ENCODE measurements at places on chromosomes 6 and 20.
A peak's percentile ranks its signal among the peaks of the same experiment; 100 is the strongest.

DNA sequence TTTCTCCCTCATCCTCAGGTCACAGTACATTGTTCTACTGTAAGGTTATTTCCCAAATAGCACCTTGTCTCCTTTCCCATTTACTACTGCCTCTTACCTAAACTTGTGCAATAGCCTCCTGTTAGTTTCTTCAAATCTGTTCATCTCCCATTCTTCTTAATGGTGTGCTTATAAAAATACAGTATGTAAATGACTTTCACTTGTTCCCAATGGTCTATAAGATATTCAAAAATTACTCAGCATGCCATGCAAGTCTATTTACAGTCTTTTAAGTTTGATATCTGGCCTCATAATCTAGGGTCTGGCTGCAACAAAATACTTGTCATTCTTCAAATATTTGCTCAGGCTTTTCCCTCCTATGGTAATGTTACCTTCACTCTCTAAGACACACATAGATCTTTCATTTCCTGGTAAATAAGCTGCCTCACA is 31.5 kb upstream of the RHAG start:
- DNase-seq: no peak

DNA sequence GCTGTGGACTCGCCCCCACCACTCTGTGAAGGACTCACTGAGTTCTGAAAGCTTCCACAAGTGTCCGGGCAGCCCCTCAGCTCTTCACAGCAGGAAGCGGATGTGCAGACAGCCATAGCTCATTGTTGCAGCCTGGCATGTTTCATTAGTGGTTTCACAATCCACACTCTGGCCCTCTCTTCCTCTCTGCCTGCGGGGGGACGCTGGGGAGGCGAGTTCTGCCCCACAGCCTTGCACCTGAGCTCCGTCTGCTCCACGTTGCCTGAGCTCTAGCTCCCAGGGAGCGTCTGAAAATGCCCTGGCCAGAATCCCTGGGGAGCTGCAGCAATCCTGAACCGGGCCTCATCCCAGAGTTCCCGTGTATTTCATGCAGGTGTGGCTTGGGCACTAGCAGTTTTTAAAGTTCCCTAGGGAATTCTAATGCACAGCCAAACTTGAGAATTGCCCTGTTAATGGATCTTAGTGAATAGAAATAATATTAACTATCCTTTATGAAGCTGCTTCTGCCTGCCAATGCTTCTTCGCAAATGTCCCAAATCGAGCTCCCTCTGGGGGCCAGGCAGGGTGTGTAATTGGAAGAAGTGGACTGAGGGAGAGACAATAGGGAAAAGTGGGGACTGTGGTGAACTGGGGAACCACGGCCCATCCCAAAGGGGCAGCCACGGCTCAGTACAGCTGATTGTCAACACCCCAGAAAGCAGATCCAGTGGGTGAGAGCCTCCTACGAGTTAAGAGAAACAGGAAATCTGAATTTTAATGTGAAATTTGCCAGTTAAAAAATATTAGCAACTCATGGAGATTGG is 51.5 kb downstream of the CTCFL start:
- peak; percentile 32 for DNase-seq

DNA sequence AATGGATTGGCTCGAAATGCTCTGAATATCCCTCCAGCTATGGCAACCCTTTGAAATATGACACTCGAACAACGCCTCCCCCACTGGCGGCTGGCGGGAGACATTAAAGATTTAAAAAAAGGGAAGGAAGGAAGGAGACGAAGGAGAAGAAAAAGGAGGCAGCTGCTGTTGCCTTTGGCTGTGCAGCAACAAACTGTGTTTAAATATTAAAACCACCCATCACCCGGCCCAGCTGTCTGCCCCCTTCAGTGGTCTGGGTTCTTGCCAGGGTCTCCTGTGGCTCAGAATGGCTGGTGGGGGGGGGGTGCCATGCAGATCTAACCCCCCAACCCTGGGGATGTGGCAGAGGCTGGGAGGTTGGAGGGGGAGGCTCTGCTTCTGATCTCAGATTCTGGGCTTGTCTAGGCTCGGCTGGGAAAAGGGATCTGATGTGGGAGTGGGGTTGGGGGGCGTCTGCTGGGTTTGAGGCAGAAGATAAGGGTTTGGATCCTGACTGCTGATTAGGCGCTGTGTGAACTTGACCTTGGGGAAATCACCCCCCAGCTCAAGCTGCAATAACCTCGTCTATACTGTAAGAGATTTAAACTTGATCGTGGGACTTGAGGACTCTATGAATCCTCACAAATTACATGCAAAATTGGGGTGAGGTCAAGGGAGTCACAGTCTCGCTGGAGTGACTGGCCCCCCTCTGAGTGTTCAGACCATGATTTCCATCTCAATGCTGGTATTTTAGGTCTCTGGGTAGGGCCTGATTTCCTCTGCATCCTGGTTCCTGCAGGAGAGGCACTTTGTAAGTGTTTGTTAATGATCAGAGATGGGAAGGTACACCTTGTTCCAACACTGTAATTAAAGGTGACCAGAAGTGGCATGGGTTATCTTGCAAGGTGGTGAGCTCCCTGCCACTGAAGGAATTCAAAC is 40.3 kb upstream of the BLCAP start:
- peak; percentile 63 for DNase-seq

- no peak for DNase-seq
Measured at GRCh38 chr6:119255492-119255891, 94.1 kb downstream of the MAN1A1 start.

- DNase-seq: no peak
Measured at GRCh38 chr6:158047563-158048323, 66.1 kb downstream of the SYNJ2 start.

DNA sequence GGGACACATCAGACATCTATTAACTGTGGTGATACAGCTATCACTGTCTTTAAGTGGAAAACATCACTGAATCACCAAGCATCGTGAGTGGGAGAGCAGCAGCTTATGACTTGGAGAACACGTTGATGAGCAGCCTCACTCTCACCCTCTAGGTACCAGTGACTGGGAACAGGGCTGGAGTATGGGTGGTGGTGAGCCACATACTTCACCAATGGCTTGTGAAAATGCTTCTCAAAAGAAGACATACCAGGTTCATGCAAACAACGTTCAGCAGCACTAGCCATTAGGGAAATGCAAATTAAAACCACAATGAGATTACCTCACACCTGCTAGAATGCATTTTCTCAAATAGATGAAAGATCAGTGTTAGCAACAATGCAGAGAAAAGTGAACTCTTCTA is 25.3 kb downstream of the SNX5 start:
- DNase-seq: no peak

- DNase-seq: no peak
Measured at GRCh38 chr6:117007659-117008058, 130.6 kb downstream of the RFX6 start.

DNA sequence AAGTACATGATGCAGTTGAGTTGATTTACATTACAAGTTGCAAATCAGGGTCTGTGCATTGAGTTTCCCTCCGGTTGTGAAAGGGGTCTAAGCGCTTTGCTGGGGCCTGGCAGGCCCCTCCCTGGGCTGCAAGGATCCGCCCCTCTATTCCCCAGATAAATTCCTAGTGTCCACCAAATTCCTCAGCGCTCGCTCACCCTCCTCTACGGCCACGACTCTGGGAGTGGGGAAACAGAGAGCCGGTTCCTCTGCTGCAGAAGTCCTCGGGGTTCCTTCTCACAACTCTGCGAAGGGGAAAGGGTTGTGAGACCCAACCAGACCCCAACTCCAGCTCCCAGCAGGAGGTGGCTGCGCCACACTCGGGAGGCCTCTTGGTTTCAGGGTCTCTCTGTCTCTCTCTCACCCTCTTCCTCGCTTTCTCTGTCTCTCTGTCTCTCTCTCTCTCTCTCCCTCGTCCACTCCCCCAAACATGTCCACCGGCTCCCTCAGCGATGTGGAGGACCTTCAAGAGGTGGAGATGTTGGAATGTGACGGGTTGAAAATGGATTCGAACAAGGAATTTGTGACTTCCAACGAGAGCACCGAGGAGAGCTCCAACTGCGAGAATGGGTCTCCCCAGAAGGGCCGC is at the start of gene TCF21:
TCF21 (plus strand) TSS at position 185 of the 628 bp plus-strand sequence; CDS start at position 470, 285 bp downstream.
- no peak for DNase-seq

DNA sequence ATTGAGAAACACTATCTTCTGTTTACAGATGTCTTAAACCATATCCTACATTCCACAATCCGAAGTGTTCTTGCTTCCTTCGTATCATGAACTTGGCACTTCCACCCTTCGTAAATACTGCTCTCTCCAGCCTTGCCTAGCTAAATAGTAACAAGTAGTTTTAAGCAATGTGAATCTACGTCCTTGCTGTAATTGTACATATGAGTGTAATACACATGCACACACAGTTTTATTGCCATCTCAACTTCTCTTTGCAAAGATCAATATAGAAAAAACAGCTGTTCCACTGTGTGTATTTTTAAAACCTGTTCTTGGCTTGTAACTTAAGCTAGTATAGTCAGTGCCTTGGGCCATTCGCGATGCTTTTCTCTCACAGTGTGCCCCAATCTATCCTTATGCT is 1524.7 kb downstream of the GRIK2 start:
- no peak for DNase-seq

- DNase-seq: no peak
Measured at GRCh38 chr20:34859826-34860545, 12.7 kb downstream of the GGT7 start.

DNA sequence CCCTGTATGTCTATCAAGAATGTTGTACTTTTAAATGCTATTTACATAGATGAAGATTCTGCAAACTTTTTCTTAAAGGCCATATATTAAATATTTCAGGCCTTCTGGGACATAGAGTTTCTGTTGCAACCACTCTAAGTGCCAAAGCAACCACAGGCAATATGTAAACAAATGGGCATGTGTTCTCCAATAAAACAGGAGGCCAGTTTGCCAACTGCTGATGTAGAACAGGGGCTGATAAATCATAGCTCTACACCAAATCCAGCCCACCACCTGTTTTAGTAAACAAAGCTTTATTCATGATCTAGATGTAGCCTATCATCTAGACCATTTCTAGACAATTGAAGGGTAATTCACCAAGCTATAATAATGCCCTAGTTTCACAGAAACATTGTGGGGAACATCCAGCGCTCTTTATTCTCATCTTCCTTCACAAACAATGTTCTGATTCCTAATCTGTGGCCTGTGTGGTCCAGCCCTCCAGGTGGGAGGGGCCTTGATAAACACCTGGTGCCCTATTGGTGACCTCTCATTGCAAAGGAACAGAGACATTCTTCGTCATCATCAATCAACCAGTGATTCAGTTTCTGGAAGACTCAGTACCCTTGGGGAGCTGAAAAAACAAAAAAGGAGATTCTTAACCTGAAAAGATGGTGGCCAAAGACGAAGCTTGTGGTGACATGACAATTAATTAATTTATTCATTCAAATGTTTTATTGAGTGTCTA is 80.2 kb downstream of the PREP start:
- DNase-seq: no peak

- no peak for DNase-seq
Measured at GRCh38 chr6:15735567-15736265, 72.9 kb upstream of the DTNBP1 start.

DNA sequence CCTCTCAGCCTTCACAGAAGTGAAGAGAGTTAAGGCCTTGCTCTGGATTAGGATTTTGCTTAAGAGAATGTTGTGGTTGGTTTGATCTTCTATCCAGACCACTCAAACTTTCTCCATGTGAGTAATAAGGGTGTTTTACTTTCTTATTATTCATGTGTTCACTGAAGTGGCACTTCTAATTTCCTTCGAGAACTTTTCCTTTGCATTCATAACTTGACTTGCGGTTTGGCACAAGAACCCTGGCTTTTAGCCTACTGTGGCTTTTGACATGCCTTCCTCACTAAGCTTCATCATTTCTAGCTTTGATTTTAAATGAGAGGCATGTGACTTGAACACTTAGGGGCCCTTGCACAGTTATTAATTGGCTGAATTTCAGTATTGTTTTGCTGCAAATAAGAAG is 166.1 kb upstream of the OPRM1 start:
- DNase-seq: no peak

DNA sequence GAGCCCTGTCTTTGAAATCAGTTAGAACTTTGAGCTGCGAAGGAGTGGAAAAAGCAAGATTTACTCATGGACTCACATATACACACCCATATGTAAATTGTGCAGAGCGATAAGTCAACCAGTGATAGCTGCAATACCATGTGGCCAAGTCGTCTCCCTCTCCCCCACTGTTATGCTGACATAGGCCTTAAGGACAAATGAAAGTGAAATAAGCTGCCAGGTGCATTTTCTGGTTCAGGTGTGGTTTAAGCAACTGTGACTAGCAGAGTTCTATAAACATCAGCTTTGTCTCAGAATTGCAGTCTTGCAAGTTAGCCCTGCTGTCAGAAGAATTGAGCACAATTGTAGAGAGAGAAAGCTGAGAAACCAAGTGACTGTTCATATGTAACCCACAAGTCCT is 9.6 kb downstream of the FAM83B start:
- DNase-seq: no peak
